ENCODE measurements at places on chromosomes 1 and 21.

DNA sequence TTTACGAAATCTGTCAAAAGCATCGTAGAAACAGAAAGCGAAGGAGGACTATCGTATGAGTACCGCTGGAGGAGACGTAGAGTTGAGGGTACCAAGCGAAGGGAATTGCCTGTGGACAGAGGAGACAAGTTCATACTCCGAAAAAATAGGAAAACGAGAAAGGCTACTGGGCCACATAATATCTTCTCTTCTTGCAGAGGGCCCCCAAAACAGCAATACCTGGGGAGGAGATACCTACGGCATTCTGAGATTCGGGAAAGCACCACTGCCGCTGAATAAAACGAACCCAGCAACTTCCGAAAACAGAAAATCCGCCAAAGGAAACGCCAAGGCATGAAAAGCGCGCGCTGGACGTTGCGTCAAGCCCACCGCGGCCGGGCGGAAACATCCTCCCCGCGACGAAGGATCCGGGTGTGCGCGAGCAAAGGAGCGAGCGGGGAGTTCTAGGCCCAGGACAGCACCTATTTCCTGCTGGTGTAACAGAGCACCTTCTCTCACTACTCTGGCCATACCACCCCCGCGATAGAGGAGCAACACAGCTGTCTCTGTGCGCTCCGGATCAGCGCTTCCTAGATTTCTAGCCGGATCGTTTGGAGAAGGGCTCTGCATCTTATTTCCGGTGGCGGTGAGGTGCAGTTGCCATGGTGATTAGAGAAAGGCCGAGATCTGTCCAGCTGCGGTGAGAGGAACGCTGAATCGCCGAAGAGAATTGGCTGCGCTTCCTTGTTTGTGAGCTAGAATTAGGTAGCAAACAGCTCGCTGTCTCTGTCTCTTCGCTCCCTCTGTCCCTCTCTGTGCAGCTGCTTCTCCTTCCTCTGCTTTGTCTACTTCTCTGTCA is at the start of the genes EFCAB7 and ITGB3BP:
EFCAB7 (plus strand) TSS at position 635 of the 838 bp plus-strand sequence. CDS start 2,048 bp downstream, outside the sequence.
ITGB3BP (minus strand) TSS at position 335 of the 838 bp plus-strand sequence; CDS start at position 243, 92 bp downstream.
- DNase-seq: peak; percentile 79

- no peak for DNase-seq
Observed at GRCh38 chr1:220803401-220804201, 16.9 kb downstream of the MTARC1 start.

DNA sequence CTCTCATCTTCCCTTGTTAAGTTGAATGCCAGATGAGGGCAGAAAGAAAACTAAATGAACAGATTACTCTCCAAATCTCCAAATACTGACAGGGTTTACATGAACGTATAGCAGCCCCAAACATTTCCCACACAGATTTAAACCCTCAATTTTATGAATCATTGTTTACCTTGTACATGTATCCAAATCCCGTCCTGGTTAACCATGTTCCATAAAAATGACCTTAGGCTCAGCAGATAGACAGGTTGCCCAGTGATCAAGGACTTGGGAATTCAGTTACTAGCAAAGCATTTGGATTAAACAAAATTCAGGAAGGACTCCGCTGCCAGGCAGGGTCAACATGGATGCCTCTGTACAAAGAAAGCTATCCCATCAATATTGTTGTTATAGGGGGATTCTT is 213.5 kb downstream of the GPATCH2 start:
- DNase-seq: no peak

- no peak for DNase-seq
Observed at GRCh38 chr1:231964961-231965360, 338.4 kb downstream of the DISC1 start.

GRCh38 chr1:243343970-243344937 is 88.4 kb downstream of the SDCCAG8 start:
- no peak for DNase-seq

- DNase-seq: no peak
Observed at GRCh38 chr21:26001356-26001755, 169.2 kb downstream of the APP start.

DNA sequence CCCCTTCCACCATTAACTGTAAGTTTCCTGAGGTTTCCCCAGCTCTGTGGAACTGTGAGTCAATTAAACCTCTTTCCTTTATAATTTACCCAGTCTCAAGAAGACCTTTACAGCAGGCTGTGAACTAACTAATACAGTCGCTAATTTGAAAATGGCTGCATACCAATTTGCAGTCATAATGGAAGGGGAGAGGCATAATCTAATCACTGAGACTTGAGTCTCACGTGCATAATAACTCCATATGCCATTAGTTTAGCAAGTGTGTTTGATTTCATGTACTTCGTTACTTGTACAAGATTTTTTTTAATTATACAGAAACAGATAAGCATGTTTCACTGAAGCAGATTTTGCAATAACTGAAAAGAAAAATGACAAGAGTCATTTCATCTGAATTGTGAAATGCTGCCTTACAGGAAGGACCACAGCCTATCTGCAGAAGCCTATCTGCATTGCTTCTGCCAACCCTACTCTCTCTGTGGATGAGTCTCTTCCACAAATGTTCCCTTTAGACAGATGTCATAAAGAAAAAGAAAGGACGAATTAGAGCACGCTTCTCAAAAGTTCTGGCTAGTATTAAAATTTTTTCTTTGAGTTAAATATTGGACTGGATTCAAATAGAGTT is 99.1 kb downstream of the PTGER3 start:
- DNase-seq: no peak

GRCh38 chr1:197675583-197676208 is 99.6 kb downstream of the DENND1B start:
- DNase-seq: peak; percentile 30

GRCh38 chr1:58045094-58045705 is 501.3 kb downstream of the OMA1 start:
- DNase-seq: no peak

DNA sequence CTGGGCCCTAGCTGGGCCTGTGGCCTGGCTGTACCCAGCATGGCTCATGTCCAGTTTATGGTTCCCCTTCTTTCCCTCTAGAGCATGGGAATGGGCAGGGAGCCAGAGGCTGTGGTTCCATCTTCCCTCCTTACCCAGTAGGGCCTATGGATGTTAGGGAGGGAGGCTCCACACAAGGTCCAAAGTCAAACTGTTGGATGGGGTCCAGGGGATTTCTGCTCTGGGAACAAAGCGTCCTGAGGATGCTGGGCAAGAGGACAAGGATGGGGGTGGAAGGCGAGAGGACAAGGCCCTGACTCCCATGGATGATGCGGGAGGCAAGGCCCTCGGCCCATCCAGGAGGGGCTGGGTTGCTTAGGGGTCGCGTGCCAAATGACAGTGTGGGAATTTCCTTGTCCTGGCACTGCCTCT is 17.3 kb downstream of the CSF1 start:
- peak; percentile 57 for DNase-seq

- DNase-seq: no peak
Observed at GRCh38 chr1:29338908-29339575, 102.7 kb downstream of the PTPRU start.

GRCh38 chr1:77416692-77417450 is 135.1 kb downstream of the AK5 start:
- DNase-seq: no peak

DNA sequence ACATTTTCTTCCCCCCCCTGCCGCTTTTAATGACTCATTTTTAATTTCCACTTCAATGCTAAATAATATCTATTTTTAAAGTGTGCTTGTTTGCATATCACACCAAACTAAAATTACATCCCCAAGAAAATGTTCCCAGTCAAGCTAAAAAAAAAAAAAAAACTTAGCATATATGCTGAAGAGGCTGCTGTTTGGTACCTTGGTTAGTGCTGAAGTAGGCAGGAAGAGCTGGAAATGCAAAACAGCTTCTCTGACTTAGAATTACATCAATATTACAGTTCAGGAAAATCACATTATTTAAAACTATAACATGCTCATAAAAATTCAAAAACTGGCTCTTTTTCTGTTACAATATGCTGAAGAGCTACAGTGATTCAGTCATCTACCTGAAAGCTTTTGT is 372.3 kb downstream of the SMYD3 start:
- DNase-seq: no peak

DNA sequence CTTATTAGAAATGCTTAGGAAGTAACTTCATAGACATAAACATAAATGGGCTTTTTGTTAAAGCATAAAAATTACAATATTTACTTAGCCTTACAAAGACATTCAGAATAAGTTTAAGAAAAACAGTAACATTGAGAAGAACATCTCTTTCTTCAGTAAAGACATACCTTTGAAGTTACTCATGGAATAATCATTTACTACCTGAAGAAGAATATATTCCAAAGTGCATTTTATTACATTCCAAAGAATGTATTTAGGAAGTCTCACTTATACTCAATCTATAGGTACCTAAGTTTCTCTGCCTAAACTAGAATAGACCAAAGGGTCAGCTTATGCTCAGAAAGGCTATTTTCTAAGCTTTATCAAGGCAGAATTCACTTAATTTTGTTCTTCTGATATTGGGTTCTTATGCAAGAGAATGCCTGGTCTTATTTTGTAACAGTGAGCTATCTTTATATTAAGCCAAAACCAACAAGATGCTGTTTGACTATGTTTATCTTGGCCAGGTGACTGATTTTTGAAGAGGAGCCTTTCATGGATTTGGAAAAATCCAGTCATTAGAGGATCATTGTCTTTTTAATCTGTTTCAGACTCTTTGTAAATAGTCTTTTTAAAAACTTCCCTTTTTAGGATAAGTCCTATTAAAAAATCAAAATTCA is 110.1 kb downstream of the OLFML2B start:
- no peak for DNase-seq

DNA sequence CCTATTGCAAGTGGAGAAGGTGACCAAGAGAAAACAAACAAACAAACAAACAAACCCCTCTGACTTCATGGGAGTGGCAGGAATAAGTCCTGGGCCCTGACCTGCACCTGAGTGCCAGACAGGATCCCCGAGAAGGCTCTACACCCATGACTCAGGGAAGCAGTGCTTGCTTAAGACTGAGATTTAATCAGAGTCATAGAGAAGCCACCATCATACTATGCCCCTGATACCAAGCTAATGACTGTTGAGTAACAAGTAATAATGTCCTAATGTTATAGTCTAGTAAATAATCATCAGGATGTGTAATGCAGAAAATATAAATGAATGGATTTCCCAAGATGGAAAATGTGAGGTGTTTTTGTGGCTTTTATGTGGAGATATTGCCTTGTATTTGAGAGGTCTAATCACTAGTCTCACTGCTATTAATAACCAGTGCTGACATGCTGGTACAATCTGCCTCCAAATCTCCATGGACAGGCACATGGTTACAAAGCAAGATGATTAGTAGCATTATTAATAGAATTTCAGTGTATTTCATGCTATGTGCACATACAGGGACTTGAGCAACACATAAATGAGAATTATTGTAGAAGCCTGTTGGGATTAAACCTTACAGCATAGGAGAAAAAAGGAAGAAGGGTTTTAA is 1290.9 kb downstream of the MRPL39 start:
- no peak for DNase-seq

- no peak for DNase-seq
Observed at GRCh38 chr21:33067043-33067442, 2.9 kb upstream of the OLIG1 start.

GRCh38 chr1:90092441-90092840 is 97.5 kb downstream of the ZNF326 start:
- DNase-seq: no peak

DNA sequence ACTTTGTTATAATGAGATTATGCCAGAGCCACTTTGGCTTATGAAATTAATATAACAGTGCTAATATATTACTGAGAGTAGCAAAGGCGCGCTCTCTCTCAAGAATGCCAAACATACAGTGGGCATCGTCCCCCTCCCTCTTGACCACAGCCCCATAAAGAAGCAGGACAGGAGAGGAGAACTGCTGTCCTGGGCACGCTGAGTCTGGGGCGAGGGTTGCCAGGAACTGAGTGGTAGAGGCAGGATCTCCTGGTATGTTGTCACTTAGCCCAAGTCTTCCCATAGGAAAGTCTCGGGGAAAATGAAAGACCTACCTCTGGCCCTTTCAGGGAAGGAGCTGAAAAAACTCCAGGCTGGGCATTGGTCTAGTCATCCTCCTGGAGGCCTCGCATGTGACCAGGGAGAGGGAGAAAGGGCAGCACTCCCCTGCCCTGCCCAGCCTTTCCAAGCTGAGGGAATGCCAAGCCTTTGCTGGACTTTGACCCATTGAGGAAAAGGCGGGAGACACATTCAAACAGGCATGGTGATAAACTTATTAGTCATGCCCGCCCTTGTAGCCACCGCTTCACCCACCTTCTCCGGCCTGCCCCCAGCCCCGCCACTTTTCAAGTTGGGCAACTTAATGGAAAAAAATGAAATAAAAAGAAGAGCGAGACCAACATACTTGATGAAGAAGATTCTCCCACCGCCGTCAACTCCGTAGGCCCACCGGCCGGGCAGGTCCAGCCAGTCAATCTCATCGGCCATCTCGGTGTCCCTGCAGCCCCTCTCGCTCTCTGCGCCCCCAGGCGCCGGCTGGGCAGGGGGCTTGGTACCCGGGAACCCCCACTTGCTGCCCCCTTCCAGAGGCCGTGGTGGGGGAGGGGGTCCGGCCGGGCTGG is 17.4 kb upstream of the PLEKHA6 start:
- peak; percentile 92 for DNase-seq

DNA sequence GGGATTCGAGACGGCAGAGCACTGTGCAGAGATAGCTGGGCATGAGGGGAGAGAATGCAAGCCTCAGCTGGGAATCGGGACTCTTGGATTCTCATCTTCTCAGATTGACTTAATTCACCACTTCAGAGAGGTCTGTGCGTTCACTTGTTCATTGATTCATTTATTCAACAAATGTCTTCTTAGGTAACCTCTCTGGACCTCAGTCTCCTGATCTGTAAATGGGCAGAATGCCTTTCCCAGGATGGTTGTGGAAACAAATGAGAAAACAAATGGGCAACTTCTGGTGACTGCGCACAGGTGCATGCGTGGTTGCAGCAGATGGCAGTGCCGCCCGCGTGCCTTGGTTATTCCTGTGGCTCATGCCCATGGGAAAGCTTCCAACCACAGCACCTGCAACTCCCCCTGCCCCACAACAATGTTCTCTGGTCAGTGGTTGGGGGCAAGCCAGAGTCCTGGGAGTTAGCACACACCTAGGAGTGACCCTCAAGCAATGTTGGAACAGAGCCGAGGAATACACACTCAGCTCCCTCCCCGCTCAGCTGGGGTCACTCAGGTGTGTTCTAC is 110.1 kb upstream of the RUNX3 start:
- peak; percentile 62 for DNase-seq

DNA sequence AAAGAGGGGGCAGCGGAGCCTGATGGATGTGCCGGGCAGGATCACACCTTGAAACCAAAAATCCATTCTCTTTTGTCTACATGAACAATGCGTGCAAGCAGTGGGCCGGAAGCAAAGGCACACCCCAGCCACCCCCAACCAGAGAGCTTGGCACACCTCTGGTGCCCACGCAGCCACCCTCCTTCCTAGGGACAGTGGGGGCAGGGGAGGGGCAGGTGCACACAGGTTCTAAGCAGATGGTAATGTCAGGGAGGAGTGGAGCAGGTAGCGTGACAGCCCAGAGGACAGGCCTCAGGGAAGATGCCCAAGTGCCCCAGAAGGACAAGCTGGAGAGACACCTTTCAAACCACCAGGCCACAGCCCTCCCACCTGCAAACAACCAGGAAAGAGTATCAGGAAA is 36.5 kb downstream of the SYF2 start:
- no peak for DNase-seq

GRCh38 chr1:11307852-11308251 is 34.9 kb downstream of the UBIAD1 start:
- no peak for DNase-seq
